Pulmonary artery endothelial cell (primary cell): ENCODE measurements at places on chromosomes 6 and 20. TPM values are rescaled to one million over a fixed set of nuclear protein-coding genes. Genes with fewer than 3 reads are reported as not detected.

Gene ADAM33
- 0.07 TPM in 1 of 2 replicates, not detected in the other for total RNA-seq

Gene SLC17A2
- not detected in 2 replicates for total RNA-seq

Gene ZC2HC1B
- total RNA-seq, result not detected in 2 replicates

Gene GNRH2
- 0.21 TPM in 1 of 2 replicates, not detected in the other for total RNA-seq

Gene SYCP2L
- not detected in 2 replicates for total RNA-seq

Gene HMGCLL1
- total RNA-seq, result 0.07 and 0.74 TPM in 2 replicates

Gene HDGFL1
- total RNA-seq, result not detected in 2 replicates

Gene TTBK1
- total RNA-seq, result under 0.01 and 0.07 TPM in 2 replicates

Gene MUC22
- not detected in 2 replicates for total RNA-seq

Gene CAGE1
- 0.04 and 0.13 TPM in 2 replicates for total RNA-seq

Gene ADGRF5
- total RNA-seq, result 2.0 and 20.1 TPM in 2 replicates
